Iris pigment epithelial cell (primary cell): ENCODE measurements at places on chromosomes 12 and 14.
A peak's percentile ranks its signal among the peaks of the same experiment; 100 is the strongest.

DNA sequence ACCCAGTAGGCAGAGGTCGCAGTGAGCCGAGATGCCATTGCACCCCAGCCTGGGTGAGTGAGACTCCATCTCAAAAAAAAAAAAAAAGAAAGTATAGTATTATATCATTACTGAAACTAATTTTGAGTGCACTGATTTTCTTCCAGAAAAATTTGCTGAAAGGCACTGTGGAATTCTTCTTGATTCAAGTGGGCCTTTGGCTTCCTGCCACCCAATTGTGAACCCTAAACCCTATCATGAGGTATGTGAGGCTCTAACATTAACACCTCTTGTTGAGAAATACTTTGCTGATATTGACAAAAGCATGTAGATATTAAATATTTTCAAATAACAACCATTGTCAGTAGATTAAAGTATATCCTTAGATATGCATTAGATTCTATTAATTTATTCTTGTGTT is 211.2 kb downstream of the LRRK2 start:
- no peak for DNase-seq

DNA sequence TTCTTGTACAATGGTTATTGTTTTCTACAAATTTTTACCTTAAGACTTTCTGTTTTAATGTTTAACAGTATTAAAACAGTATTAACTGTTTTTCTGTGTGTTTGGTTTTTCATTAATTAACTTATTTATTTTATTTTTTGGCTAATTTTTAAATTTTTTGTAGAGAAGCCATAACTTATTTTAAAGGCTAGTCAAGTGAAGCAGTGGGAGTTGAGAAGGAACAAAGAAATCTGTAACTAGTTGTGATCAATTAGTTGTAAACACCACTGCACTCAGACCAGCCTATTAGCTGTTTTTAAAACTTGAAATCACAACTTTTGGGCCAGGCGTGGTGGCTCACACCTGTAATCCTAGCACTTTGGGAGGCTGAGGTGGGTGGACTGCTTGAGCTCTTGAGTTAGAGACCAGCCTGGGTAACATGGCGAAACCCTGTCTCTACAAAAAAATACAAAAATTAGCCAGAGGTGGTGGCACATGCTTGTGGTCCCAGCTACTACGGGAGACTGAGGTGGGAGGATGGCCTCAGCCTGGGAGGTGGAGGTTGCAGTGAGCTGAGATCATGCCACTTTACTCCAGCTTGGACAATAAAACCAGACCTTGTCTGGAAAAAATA is 50.9 kb upstream of the HECTD1 start:
- no peak for DNase-seq

DNA sequence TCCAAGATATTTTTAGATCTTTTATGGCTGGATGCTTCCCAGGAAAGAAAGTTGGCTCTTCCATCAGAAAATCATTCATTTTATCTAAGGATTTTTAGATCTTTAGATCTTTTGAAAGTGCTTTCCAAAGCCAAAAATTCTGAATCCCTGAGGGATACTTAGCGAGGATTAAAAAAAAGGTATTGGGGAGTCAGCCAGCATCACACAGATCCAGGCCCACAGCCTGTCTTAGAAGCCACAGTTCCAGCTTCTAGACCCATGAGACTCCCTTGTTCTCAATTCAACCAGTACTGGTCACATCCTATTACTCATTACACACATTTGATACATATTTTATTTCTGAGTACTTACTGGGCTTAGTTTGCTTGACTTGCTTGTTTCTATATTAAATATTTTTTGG is 49.9 kb downstream of the TSPAN8 start:
- no peak for DNase-seq

DNA sequence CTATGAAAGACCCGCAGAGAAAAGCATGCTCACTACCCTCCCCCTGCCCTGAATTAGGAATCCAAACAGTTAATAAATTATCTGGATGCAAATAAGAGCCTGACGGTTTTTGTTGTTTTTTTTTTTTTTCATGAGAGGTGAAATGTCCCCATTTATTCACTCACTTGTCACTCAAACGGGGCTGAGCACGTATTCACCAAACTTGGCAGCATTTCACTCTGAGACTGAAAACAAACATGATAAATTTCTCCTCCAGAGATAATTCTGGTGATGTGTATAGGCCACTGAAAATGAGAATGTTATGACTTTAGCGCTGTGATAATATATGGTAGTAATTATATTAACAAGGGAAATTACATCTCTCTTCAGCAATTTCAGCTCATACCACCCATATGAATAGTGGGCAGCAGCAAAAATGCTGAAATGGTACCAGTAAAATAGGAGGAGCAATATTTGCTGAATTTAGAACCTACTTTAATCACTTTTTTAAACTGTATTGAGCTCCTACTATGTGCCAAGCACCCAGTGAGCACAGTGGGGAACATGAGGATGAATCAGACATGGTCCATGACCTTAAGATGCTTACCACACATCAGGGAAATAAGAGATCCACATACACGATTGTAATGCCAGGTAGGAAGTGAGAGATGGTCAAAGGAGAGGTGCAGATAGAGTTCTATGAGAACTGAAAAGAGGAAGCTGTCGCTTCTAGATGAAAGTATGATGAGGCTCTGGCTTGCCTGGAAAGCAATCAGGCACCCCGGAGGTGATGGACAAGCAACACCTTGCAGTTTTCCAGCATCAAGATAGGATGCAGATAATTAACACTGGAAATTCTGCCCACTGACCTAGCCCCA is 286.5 kb upstream of the TMPO start:
- no peak for DNase-seq

- DNase-seq = no peak
Observed at GRCh38 chr12:120703311-120703942, 6.8 kb upstream of the UNC119B start.

GRCh38 chr12:2177751-2178150 is 125.0 kb downstream of the CACNA1C start:
- DNase-seq = no peak

GRCh38 chr14:105066240-105067071 is 1.2 kb upstream of the GPR132 start:
- DNase-seq = no peak

- DNase-seq = no peak
Observed at GRCh38 chr12:15368812-15369211, 46.5 kb downstream of the PTPRO start.

- DNase-seq = no peak
Observed at GRCh38 chr12:13504074-13504473, 307.5 kb downstream of the EMP1 start.

DNA sequence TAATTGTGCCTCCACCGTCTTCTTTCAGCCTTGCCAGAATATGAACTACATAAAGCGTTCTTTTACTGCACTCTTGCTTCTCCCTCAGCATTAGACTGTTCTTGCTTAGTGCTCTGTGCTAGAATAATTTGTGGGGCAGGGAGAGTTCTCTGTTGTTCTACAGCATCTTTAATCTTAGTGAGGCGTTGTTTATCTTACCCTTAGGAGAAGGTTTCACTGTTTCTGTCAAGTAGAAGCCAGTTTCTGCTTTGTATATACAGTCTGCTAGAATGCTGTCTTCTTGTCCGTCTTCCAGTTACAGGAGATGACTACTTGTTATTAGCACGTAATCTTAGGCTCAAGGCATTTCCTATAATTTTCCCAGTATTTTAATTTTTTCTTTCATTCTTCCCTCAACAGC is 458.0 kb downstream of the FLRT2 start:
- no peak for DNase-seq

- DNase-seq = no peak
Observed at GRCh38 chr14:29636870-29637269, 290.8 kb downstream of the PRKD1 start.

- no peak for DNase-seq
Observed at GRCh38 chr12:106758349-106759110, 16.0 kb upstream of the RIC8B start.

GRCh38 chr12:116687888-116688287 is 50.0 kb downstream of the SPRING1 start:
- peak; percentile 18 for DNase-seq

GRCh38 chr14:41285186-41285748 is 321.4 kb upstream of the LRFN5 start:
- peak; percentile 23 for DNase-seq

- DNase-seq = no peak
Observed at GRCh38 chr12:73991138-73991537, 546.5 kb upstream of the ATXN7L3B start.

DNA sequence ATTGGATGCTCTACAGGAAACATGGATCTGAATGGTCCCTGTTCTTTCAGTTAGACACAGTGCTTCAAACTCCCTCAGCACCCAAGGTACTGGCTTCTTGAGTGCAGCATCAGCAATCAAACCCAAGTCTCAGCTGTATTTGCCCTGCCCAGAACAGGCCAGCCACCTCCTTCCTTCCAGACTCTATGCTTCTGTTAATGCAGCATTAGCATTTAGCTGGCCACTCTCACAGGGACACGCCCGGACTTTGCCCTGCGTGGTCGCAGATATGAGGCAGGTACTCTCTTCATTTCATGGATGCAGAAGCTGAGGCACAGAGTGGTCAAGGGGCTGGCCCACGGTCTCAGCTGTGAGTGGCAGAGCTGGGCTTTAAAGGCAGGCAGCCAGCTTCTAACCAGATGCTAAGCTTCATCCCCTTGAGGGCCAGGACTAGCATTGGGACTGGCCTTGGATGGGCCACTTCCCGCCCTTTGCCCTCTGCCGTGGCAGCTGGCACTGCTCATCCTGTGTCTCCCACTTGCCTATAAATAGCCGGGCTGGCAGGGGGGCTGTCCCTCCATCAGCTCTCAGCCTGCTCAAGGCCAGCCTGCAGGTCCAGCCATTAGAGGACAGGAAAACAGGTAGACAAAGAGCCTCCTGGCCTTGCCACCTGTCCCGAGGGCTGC is 1.5 kb upstream of the SLC25A47 start:
- no peak for DNase-seq
